ENCODE measurements at places on chromosomes 16 and 17. TPM values are rescaled to one million over a fixed set of nuclear protein-coding genes. Genes with fewer than 3 reads are reported as not detected.

DNA sequence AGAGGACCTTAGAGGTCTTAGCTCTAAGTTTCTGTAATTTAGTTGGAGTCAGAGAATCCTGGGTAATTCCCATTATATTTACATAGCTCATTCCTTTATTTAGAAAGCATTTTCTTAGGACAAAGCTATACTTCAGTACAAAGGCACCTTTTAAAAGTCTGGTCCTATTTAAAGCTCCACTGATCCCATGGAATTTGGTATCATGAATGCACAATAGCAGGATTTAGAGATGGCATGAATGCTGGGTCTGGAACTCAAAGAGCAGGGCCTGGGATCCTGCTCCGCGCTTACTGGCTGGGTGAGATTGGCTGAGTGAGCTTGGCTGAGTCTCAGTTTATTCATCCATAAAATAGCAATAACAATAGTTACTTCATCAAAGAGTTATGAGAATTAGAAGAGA is 4.8 kb downstream of the KRT23 start:
- no peak for DNase-seq
- no peaks in the 10 kb centered on the region for H3K36me3 ChIP-seq
- no peaks in the 10 kb centered on the region for H3K27me3 ChIP-seq
- no peak overlapping the region for H3K4me3 ChIP-seq
- H3K27ac ChIP-seq, result no peak overlapping the region

DNA sequence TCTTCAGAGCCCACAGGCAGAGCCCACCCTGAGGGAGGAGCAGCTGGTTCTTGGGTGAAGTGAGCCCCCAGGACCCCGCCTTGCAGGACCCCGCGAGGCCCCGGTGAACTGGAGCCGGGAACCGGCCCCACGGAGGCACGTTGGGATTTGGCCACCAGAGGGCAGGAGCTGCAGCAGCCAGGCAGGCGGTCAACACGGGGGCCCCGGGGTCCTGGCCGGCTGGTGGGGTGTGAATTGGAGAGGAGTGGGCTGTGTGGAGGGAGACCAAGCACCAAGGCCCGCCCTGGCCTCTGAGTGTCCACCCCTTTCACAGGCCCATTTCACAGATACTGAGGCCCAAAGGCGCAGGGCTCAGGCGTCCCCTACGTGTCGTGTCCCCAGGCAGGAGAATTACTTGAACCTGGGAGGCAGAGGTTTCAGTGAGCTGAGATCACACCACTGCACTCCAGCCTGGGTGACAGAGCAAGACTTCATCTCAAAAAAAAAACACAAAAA is 2.2 kb downstream of the DPEP1 start:
- no peak overlapping the region for H3K4me3 ChIP-seq
- no peaks in the 10 kb centered on the region for H3K36me3 ChIP-seq
- peak; percentile 30 for DNase-seq
- no peak overlapping the region for H3K27ac ChIP-seq
- H3K4me1 ChIP-seq, result no peaks in the 10 kb centered on the region

GRCh38 chr17:10059684-10060211 is 138.7 kb downstream of the GAS7 start:
- H3K4me3 ChIP-seq, result no peak overlapping the region
- no peaks in the 10 kb centered on the region for H3K36me3 ChIP-seq
- no peak overlapping the region for H3K27ac ChIP-seq
- H3K27me3 ChIP-seq, result no peaks in the 10 kb centered on the region

DNA sequence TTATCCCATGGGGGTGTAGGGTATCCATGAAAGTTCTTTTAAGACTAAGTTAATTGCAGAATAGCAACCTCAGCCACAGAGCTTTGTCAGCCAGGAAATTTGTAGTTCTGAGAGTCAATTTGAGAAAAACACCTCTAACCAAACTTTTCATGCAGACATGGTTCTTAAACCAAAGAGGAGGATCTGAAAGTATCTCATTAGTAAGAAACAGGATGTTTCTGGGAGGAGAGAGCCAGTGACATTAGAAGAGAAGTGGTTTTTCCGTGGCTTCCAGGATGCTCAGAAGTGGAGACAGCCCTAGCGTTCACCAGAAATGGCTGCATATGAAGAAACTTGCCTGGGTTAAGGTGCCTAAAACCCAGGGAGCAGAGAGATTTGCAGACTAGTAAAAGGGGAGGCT is 7.9 kb downstream of the GNAO1 start:
- H3K4me3 ChIP-seq, result no peak overlapping the region
- H3K36me3 ChIP-seq, result no peaks in the 10 kb centered on the region
- H3K4me1 ChIP-seq, result peaks cover 4% of the 10 kb centered on the region
- H3K27ac ChIP-seq, result no peak overlapping the region
- no peak for DNase-seq

GRCh38 chr17:49229805-49230600 is 584 bp downstream of the PHOSPHO1 start:
- no peak for DNase-seq
- H3K27me3 ChIP-seq, result peaks cover 37% of the 10 kb centered on the region
- H3K4me1 ChIP-seq, result peaks cover 9% of the 10 kb centered on the region
- peak overlapping the region; percentile 64 for H3K4me3 ChIP-seq
- H3K36me3 ChIP-seq, result no peaks in the 10 kb centered on the region
- no peak overlapping the region for H3K27ac ChIP-seq

GRCh38 chr17:59525668-59526067 is 39.7 kb upstream of the DHX40 start:
- no peak overlapping the region for H3K4me3 ChIP-seq
- DNase-seq, result no peak
- no peak overlapping the region for H3K27ac ChIP-seq
- peaks cover 4% of the 10 kb centered on the region for H3K4me1 ChIP-seq

DNA sequence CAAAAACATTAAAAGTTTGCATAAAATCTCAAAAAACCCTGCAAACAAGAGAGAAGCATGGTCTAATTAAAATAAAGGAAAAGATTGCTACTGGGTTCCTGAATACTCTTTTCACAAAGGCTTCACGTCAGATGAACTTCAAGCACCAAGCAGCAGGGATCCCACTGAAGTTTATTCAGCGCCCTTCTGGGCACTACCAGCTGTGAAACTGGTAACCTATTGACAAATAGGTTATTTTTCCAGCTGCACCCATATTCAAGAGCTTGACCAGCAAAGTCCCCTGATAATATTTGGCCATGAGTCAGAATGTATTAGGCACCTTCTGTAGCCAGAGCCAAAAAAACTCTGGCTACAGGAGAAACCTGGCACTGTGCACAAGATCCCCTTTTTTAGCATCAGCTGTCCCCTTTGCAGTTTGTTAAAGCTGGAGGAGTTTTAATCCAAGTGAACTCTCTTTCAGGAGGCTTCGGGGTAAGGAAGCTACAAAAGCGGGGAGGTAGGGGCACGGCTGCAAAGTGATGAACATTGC is 60.3 kb downstream of the GRIN2A start:
- H3K27me3 ChIP-seq, result peaks cover 4% of the 10 kb centered on the region
- no peak for DNase-seq
- no peak overlapping the region for H3K27ac ChIP-seq
- no peaks in the 10 kb centered on the region for H3K4me1 ChIP-seq
- no peaks in the 10 kb centered on the region for H3K36me3 ChIP-seq
- no peak overlapping the region for H3K4me3 ChIP-seq

- no peaks in the 10 kb centered on the region for H3K4me1 ChIP-seq
- DNase-seq, result no peak
- H3K27ac ChIP-seq, result no peak overlapping the region
- no peak overlapping the region for H3K4me3 ChIP-seq
Measured at GRCh38 chr16:35409503-35409902, 1950.1 kb downstream of the TP53TG3F start.

DNA sequence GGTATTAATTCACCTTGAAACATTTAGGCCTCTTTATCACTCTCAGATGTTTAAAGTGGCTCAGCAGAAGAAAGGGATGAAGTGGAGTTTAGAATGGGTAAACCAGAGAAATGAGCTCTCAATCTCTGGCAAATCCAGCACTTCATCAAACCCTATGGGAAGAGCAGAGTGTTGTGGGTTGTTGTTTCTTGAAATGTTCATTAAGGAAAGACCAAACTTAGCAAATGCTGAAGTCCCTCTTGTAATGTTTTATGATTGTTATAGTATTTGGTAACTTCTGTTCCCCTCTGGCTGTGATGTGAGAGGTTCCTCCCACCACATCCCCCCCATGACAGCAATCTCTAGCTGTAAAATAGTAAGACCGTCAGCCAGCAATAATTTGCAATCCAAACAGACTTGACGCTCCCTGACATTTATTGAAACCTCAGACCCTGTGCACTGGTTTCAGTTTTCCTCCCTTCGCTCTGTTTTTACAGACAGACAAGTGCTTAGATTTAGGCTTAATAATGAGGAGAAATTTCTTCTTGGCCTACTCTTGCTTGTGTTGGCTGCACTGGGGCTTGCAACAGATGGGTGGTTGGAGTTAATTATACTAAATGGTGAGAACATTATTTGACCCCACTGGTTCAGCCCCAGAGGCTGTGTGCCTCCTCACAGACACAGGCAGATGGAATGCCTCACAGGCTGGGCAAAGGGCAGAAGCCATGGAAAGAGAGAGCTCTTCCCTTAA is 609.4 kb upstream of the SOX9 start:
- no peak overlapping the region for H3K4me3 ChIP-seq
- no peak for DNase-seq
- no peaks in the 10 kb centered on the region for H3K4me1 ChIP-seq
- no peaks in the 10 kb centered on the region for H3K36me3 ChIP-seq

GRCh38 chr16:78230832-78231231 is 131.4 kb downstream of the WWOX start:
- no peak overlapping the region for H3K4me3 ChIP-seq
- peak; percentile 12 for DNase-seq
- peaks cover 13% of the 10 kb centered on the region for H3K4me1 ChIP-seq
- H3K36me3 ChIP-seq, result no peaks in the 10 kb centered on the region

DNA sequence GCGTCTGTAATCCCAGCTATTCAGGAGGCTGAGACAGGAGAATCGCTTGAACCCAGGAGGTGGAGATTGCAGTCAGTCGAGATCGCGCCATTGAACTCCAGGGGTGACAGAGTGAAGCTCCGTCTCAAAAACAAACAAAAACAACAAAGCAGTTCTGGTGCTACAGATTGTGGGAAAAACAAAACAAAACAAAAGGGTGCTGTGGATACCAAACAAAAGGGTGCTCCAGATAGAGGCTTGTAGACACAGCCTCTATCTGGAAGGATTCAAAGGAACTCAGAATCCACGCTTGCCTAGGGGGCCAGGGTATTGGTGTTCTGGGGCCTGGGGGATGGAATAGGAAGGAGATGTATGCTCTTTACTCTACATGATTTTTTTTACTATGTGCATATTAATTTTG is 2.5 kb downstream of the MYLK3 start:
- no peak for DNase-seq
- no peaks in the 10 kb centered on the region for H3K36me3 ChIP-seq
- no peak overlapping the region for H3K4me3 ChIP-seq
- H3K27me3 ChIP-seq, result no peaks in the 10 kb centered on the region
- no peak overlapping the region for H3K27ac ChIP-seq

- no peaks in the 10 kb centered on the region for H3K27me3 ChIP-seq
- no peak overlapping the region for H3K4me3 ChIP-seq
- DNase-seq, result no peak
- no peaks in the 10 kb centered on the region for H3K36me3 ChIP-seq
- no peak overlapping the region for H3K27ac ChIP-seq
Measured at GRCh38 chr16:24478401-24478800, 61.0 kb upstream of the RBBP6 start.

DNA sequence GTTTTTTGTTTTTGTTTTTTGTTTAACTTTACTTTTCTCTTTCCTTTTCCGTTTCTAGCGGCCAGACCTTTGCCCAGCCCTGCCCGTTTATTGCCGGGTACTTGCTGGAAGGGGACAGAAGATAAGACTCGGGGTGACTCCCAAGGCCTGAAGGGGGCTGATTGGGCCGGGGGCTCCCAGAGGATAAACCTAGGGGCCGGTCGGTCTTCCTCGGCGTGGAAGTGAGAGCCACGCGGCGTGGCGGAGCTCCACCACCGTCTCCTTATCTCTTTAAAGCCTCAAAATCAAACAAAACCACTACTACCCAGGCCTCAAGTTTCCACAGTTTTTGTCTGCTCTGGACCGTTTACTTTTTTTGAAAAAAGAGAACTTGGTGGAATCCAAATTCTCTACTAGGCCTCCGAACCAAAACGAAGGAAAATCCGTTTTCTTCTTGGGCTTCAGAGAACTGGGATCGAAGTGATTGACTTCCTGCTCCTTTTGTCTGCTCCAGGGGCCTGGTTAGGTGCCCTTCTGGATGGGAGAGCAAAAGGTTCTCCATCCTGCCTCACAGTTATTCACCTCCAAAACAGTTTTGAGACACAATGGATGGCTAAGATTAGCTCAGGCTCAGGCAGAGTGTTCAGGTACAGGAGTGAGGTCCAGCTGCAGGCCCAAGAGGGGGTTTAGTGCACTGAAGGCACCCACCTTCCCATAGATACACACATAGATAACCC is 8.5 kb upstream of the HOXB9 start:
- peaks cover 69% of the 10 kb centered on the region for H3K4me1 ChIP-seq
- no peak overlapping the region for H3K4me3 ChIP-seq
- peak overlapping the region; percentile 83 for H3K27ac ChIP-seq
- DNase-seq, result peak; percentile 84
- peaks cover 97% of the 10 kb centered on the region for H3K27me3 ChIP-seq
- no peaks in the 10 kb centered on the region for H3K36me3 ChIP-seq

GRCh38 chr16:84976644-84977400 is 34.5 kb downstream of the ZDHHC7 start:
- no peaks in the 10 kb centered on the region for H3K27me3 ChIP-seq
- DNase-seq, result peak; percentile 38
- peak overlapping the region; percentile 51 for H3K27ac ChIP-seq
- H3K4me1 ChIP-seq, result peaks cover 8% of the 10 kb centered on the region

- no peak for DNase-seq
- H3K27ac ChIP-seq, result no peak overlapping the region
- peaks cover 4% of the 10 kb centered on the region for H3K27me3 ChIP-seq
- H3K36me3 ChIP-seq, result no peaks in the 10 kb centered on the region
- no peak overlapping the region for H3K4me3 ChIP-seq
Measured at GRCh38 chr16:66273644-66274334, 92.7 kb upstream of the CDH5 start.

DNA sequence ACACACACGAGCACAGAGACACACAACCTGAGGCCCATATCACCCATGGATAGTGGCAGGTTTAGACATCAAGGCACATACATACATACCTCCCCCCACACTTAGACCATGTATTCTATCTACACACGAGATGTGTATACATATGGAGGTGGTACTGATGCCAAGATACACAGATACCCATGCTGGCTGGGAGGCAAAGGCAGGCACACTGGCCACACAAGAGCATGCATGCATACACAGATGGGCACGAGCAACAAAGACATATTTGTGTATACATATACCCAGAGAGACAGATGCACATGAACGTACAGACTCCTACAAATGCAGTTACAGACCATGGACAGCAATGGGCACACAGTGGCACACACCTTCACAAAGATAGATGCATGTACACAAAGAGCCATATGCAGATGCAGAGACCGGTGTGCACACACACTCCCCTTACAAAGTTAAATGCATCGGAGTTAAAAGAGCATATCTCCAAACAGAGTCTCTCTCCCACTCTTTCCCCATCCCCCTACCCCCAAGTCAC is 2.0 kb upstream of the C17orf113 start:
- peaks cover 13% of the 10 kb centered on the region for H3K27me3 ChIP-seq
- DNase-seq, result no peak
- no peak overlapping the region for H3K4me3 ChIP-seq
- no peak overlapping the region for H3K27ac ChIP-seq

The CLEC3A gene
- total RNA-seq, result not detected

The QPRT gene
- total RNA-seq, result 31.9 TPM

The SNX11 gene
- total RNA-seq, result 12.8 TPM

The LSM12 gene
- 5.4 TPM for total RNA-seq

The RAPGEFL1 gene
- 411 TPM for total RNA-seq

The BICDL2 gene
- total RNA-seq, result 209 TPM

The TVP23B gene
- 35.0 TPM for total RNA-seq

The ASPHD1 gene
- total RNA-seq, result 1.1 TPM

The SEC14L5 gene
- 0.37 TPM for total RNA-seq
